T1000 (cell line): ENCODE measurements at places on chromosomes 4 and X.

DNA sequence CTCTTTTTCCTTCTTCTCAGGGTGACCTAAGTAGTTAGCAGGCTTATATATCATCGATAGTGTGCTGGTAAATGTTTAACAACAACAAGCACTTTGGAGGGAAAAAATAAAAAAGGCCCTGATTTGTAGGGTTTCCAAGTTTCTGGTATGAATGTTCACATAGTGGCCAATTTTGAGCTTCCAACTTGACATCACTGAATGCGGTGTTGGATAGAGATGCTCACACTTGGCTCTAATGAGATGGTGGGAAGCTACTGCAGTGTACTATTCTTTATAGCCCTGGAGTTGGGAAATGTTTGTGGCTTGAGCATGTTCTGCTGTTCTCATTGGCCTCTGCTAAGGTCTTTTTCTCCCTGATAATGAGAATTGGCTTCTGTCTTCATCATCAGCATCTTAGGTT lies 875.3 kb downstream of the PCDH7 start:
- DNase-seq = no peak

GRCh38 chr4:55500072-55500471 lies 46.6 kb downstream of the CLOCK start:
- no peak for DNase-seq

DNA sequence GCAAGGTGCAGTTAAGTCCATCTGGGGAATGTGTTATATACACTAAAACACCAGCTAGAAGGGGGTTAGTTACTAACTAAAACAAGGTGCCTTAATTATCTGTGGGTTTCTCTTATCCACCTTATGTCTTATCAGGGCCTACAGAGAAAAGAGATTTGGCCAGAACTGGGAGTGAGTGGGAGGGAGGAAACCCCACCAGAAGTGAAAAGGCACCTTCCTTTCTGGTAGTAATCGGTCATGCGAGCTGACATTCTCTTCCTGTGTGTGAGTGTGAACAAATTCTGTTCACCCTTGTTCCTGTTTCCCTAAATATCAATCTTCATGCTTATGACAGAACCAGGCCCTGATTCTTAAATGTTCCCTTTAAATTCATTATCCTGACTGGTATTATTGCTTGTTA lies 43.5 kb downstream of the SRPX2 start:
- no peak for DNase-seq

DNA sequence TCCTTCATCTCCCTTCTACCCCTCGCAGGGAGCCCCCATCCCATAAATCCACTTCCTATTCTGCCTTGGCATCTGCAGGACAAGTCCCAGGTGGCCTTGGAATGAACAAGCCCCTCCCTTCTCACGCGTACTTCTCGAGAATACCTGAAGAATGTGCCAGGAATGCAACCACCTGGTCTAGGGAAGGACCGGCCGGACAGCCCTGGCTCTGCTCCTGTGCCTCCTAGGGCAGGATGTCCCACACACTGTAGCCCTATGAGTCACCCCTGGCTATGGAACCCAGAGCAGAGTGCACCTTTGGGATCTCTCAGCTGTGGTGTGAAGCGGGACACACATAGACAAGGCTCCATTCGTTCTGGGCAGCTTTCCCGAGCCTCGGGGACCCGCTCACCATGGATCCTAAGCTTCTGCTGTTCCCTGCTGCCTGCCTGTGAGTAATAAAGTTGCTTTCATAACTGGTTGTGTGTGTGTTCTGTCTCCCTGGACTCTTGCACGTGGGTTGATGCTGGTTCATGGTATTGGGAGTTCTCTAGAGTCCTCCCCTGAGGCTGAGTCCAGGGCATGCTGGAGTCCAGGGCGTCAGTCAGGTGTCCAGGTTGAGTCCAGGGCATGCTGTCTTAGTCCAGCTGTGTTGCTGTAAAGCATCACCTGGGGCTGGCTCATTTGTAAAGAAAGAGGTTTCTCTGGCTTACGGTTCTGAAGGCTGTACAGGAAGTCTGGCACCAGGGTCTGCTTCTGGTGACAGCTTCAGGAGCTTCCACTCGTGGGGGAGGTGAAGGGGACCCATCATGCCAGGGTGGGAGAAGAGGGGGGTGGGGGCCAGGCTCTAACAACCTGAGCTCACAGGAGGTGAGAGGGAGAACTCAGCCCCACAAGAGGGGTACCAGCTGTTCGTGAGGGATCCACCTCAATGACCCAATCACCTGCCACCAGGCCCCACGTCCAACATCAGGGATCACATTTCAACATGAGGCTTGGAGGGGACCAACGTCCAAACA lies 7.4 kb upstream of the PDE6B start:
- no peak for DNase-seq

GRCh38 chr4:82811838-82812341 lies 13.3 kb upstream of the SCD5 start:
- DNase-seq = no peak

- no peak for DNase-seq
These were observed 1622.1 kb downstream of the STIM2 start for GRCh38 chr4:28482580-28483270.

DNA sequence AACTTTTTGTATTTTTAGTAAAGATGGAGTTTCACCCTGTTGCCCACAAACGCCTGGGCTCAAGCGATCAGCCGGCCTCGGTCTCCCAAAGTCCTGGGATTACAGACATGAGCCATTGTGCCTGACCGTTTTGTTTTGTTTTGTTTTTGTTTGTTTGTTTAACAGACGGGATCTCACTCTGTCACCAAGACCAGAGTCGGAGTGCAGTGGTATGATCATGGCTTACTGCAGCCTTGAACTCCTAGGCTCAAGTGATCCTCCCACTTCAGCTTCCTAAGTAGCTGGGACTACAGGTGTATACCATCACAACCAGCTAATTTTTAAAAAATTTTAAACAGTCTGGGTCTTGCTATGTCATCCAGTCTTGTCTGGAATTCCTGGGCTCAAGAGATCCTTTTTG lies 53.5 kb downstream of the FNIP2 start:
- DNase-seq = no peak

- DNase-seq = no peak
These were observed 6.3 kb downstream of the KIAA1210 start for GRCh38 chrX:119121341-119121740.

DNA sequence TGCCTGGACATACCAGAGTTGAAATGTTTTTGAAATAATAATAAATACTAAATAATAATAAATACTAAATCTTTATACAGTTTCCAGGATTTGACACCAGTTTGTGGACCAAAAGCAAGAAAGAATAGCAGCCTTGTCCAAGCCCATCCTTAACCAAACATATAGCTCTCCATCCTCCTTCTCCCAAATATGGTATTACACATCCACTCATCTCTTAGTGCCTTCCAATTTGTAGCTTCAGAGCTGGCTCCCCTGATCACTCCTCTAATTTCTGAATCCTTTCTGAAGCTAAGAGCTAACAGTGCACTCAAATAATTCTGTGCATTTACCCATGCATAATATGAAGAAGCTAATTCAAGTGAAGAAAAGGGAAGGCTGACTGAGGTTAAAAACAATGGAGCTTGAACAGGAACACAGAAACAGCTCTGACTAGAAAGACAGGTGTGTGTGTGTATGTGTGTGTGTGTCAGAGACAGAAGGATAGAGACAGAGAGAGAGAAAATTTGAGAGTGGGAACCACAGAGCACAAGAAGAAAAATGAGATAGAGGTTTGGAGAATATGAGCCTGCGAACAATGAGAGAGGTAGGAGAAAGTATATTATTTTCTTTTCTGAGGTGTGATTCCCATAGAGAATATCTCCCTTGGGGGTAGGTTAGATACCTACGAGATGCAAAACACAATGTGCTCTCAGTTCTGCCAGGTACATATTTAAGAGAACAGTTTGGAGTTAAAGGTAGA lies 123.5 kb downstream of the CAMK2D start:
- DNase-seq = no peak

DNA sequence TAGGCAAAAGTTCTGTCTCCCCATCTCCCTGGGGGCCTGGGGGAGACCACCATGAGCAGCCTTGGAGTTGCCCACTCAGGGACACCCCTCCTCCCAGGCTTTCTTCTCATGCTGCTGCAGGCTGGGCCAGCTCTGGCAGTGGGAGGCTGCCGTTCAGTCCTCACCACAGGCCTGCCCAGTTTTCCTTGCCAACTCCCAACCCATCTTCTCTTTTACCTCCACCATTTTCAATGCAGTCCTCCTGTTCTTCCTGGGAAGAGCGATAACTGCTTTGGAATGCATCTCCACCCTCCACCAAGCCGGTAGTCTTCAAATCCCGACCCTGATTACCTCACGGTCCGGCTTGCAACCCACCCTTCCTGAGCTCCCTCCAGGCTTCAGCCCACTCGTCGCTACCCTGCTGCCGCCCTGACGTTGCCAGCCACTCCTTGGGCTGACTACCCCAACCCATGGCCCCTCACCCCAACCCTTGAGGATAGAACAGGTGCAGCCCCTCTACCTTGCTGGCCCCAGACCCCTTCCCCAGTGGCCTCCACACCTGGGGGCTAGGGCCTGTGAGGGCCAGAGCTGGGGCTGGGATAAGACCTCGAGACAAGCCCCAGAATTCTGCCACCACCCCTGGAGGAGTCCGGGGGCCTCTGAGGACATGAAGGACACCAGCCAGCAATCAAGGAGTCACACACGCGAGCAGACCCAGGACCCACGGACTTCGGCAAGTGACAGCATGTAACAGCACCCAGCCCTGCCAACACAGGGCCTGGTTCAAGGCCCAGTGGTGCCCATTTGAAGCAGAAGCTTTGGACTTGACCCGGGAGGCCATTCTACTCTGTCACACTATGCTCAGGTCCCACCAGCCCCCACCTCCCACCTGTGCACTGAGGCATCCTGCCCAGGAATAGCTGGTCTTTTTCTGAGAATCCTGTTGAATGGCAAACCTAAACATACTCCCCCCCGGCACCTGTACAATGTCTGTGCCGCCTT lies 9.2 kb downstream of the WDR1 start:
- no peak for DNase-seq
